ENCODE measurements at places on chromosomes 11 and 22.

- DNase-seq: no peak
Measured at GRCh38 chr11:114883472-114883871, 205.1 kb downstream of the NXPE2 start.

- DNase-seq: no peak
Measured at GRCh38 chr11:134240592-134240991, 12.6 kb downstream of the THYN1 start.

- DNase-seq: peak; percentile 37
Measured at GRCh38 chr11:64165481-64165841, 452 bp downstream of the MACROD1 start.

DNA sequence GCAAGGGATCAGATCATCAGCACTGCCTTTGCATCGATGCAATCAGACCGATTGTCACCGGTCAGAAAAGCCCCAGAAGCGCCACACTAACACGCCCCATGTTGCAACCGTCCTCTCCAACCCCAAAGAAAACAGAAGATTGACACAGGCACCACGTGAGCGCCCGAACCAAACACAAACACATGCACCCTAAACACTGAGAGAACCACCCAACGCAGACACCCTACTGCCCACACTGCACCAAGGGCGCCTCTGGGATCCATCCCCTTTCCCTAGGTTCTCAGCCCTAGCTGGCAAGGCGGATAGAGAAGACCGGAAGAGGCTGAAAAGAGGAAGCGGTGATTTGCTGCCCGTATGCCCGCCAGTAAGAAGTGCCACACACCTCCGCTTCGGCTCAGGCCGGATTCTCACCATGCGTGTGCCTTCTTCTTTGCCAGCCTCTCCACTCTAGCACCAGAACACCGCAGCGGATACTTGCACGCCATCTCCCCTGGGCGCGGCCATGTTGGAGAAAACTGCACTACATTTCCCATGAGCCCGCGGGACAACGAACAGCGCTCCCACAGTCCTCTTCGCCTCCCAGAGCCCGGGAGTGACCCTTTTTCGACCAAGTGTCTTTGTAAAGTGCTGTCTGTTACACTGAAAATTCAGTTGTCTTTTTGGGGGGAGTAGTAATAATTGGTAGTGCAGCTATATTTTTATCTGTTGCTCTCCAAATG, at the start of gene ALKBH8:
Gene ALKBH8, minus strand, starts transcription at position 517 of the 719 bp plus-strand sequence. CDS start 4,842 bp downstream, outside the sequence.
- DNase-seq: peak; percentile 84

GRCh38 chr11:387193-387793, 6.7 kb upstream of the PKP3 start:
- DNase-seq: no peak

DNA sequence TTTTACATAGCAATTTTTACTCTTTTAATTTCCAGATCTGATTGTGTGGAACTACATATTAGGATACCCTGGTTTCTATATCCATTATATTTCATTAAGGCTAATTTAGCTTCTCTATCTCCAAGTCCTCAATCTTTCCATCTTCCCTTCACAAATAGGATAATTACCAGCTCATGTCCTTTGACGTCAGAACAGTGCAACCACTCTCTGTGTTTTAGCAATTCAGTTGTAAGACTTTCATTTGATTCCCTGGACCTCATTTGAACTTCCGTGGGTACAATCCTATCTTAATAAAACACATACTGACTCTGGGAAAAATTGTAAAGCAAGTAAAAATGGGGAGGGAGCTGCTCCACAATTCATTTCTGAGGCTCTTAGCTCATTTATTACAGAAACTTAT, 52.8 kb downstream of the FAM76B start:
- DNase-seq: no peak

DNA sequence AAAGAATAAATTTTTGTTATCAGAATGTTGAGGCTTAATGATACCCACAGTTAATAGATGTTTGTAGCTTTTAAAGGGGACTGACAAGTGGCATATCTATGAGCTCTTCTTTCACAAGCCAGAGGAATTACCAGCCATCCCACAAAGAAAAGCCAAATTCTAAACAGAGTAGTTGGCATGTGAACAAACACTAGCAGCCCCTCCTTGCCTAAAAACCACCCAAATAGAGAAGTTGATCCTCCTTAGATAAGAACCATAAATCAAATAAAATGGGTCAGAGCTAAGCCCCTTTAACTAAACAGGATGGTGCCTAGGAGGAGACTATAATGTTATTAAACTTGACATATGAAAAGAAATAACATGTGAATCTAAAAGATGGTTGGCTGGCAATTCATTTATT, 11.4 kb downstream of the LPXN start:
- no peak for DNase-seq

DNA sequence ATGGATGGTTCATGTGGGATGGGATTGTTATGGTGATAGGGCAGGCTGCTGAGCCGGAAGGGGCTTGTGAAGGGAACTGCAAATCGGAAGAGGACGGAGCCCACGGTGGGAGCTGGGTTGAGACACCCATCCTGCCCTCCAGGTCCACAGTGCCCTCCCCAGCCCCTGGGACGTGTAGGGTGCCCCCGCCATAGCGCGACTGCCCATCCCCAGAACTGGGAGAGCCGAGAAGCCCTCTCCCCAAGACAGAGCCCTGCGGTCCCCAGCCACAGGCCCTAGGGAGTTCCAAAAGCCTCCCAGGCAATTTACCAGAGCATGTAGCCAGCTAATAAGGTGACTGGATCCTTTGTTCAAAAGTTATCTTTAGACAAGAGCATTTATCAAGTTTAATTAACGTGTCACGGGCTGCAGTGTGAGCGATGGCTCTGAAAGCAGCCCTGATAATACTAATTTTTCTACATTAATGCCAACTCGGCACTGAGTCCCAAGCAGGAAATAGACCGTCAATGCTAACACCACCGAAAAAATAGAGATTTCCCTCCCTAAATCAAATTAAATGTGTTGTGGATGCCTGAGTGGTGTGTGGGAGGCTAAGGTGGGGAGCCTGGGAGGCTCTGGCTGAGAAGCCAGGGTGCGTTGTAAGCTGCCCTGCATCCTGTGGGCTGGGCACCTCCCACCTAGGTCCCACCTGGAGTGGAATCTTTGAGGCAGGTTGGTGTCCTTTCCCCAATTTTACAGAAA, 76.8 kb upstream of the RTL6 start:
- no peak for DNase-seq

DNA sequence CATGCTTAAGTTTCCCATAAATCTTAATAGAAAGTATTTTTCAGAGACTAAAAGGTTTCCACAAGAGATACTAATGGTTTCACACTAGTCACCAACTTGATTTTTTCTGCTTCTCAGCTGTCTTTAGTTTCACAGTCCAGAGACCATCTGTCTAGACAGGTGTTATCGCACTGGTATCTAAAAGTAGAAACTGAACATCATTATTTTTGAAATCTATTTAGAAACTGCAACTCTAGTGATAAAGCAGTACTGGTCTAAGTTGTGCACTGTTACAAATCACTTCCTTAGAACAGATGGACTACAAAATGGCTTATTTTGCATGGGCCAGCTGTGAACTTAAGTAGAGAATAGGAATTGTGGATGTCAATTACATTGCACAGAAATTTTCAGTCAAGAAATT, 78.0 kb downstream of the CNTN5 start:
- no peak for DNase-seq

GRCh38 chr22:46044621-46045458, 67.9 kb upstream of the WNT7B start:
- peak; percentile 45 for DNase-seq
